ENCODE measurements at places on chromosomes 7 and 10.

DNA sequence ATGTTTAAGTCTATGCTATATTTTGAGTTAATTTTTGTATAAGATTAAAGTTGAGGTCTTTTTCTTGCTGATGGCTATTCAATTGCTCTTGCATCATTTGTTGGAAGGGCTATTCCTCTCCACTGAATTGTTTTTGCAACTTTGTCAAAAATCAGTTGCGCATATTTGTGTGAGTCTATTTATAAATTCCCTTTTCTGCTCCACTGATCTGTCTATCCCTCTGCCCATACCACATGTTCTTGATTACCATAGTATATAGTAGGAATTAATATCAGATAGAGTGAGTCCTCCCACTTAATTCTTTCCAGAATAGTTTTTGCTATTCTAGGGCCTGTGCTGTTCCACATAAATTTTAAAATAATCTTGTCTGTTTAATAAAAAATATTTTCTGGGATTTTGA, 152.4 kb upstream of the ADCY1 start:
- no peak for DNase-seq

DNA sequence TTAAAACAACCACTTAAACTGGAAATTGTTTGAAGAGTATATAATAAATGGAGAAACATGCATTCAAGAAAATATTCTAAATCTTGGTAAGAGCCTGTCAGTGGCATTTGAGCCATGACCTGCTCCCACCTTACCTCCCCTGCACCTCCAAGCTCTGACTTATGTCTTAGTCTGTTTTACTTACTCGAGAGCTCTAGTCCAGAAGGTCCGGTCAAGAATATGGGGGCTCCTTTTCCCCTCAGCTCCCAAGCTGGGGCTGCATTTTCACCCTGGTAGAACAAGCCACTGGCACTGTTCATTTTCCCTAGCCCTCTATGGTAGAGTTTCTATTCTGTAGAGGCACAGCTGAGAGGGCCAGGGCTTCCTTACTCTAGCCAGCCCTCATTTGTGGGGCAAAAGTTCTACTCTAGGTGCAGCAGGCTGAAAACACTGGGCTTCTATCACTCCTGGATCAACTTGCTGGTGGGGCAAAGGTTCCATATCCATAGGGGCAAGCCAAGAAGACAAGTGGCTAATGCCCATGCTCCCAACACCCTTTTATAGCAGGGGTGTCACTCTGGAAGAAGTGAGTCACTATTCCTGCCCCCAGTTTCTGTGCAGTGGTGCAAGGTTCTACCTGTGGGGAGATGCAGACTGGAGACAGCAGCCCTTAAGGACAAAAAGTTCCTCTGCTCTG, 40.6 kb downstream of the ZNF438 start:
- DNase-seq: no peak

DNA sequence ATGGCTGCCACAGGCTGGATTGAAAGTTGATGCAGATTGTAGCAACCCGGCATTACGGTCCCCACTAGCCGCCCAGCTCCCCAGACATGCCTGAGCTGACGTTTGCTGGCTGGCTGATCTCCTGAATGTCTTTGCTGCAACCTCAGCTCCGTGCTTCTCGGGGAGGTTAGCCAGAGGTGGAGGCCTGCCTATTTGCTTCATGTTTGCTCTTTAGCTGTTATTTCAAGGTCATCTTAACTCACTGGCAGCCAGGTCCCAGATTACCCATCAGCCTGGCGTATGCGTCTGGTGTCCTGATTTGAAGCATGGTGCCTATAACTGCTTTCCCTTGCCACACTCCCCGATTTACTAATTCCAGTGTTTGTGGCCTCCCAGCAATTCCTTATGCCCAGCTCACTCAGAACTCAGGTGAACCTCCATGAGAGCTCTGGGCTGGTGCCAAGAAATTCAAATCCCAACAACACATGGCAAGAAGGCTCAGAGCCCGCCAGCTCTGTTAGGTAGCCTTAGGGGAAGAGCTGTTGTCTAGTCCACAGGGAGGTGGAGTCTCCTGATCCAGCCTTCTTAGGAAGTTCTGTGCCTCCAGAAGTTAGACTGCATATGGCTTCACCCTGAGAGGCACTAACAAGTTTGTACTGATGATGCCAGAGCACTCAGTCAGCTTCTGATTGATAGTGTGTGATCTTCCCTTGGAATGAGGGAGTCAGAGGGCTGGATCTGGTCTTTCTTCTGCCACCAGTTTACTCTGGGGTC, 69.7 kb upstream of the EXOC4 start:
- no peak for DNase-seq

DNA sequence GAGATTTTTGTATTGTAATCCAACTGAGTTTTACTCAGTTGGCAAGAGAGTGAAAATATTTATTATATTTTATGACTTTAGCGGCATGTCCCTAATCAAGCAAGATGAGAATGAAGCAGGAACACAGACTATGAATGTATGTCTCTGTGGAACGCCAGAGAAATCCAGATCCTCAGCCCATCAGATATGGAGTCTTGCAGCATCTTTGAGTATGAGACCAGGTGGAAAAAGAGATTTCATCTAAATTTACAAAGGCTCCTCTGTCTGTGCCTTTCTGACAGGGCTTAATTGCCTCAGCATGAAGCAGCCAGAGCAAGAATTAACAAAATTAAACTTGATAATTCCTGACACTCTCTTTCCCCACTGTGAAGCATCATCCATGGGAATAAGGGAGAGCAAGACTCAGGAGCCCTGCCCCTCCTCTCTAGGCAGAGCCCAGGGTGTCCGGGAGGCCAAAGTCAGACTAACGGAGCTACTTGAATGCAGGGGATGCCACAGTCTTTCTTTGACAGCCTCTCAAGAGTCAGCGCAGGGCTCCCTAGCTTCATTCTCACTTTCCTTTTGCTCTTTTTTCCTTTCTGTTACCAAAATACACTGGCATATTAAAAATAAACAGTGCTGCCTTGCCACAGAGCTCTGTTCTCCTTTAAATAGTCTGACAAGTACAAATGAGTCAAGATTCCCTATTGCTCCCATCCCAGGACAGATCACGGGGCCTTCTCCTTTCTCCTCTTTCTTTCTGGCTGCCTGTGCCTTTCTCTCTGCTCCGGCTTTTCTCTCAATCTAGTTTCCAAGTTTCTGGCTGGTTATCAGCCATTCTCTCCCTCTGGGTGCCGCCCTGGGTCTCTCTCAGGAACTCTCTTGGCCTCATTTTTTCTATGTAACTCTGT, 132.2 kb upstream of the INHBA start:
- DNase-seq: no peak

DNA sequence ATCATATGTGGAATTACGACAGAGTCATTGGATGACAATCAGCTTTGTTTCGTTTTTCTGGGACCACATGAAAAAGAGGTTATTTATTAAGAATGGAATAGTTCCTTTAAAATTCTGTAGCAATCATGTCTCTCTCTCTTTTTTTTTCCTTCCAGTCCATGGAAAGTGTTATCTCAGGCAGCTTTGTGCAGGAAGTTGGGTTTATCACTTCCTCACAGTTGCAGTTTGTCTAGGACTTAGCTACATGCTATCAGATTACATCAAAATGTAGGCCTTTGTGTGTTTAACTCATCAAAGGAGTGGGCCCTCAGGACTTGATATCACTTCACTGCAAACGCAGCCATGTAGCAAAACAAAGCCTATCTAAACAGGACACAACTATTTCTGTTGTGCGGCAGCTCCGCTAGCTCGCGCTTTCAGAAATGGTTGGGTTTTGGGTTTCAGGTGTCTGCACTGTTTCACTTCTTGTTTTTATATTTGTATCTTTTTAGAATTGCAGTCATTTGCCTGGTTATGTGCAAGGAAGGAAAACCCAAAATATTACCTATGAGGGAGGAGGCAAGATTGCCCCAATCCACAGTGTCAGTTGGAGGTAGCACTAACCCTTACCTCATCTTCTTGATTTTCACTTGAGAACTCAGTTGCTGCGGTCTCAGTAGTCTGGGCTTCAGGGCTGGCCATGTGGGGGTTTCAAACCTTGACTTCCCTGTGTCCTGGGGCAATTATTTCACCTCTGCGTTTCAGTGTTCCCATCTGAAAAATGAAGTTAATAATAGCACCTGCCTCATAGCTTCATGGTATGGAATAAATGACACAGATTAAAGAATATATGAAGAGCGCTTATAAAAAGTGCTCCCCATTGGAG, 66.7 kb downstream of the HHEX start:
- peak; percentile 66 for DNase-seq

DNA sequence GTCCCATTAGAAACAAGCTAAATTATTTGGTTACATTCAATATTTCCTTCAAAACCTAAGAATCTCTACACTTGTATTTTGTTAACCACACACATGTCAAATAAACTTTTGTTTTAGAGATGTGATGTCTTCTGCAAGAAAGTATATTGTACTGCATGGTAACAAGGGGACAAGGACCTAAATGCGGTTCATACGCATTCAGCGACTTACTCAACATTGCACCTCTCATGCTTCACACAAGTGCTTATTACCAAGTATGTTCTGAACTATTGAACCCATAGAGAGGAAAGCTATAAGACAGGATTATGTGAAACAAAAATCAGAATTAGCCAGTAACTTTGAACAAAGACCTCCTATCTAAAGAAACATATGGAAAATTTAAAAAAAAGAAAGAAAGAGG, 68.3 kb downstream of the CREB5 start:
- no peak for DNase-seq

- DNase-seq: no peak
These were observed 822.1 kb upstream of the SORCS1 start for GRCh38 chr10:107986571-107986970.

- DNase-seq: no peak
These were observed 150.2 kb downstream of the GRK5 start for GRCh38 chr10:119357412-119358151.

GRCh38 chr7:17544401-17544800, 245.9 kb downstream of the AHR start:
- no peak for DNase-seq

DNA sequence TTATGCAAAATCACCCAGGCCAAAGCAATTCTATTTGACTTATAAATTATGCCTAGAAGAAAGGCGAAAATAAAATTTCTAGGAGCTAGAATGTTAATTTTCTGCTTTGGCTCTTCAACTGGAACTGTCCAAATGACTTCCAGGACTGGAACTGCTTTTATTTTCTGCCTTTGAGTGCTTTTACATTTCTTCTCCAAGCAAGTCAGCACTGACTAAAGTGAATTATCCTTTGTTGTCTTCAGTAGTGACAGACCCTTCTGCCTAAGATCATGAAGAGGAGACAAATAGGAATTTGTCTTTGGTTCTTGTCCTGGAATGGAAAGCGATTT, 255.9 kb downstream of the DNAJB9 start:
- DNase-seq: no peak

GRCh38 chr10:34696423-34696822, 118.7 kb downstream of the PARD3 start:
- DNase-seq: no peak

GRCh38 chr7:39054731-39055130, 77.0 kb downstream of the POU6F2 start:
- no peak for DNase-seq

DNA sequence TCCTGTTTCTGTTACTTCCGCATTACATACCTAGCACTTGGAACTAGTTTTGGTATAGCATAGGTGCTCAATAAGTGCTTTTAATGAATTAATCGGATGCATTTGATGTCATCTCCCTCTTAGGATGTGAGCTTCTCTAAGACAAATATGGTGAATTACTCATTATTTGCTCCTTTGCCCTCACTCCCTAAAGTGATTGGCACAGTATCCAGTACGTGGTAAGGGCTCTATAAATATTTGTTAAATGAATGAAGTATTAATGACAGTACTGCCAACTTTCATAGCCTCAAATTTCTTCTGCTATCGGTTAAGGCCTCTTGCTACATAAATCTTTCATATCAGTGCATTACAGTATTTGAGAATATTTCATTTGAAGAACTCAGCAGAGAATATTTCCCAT, 75.9 kb upstream of the ARID5B start:
- DNase-seq: no peak

DNA sequence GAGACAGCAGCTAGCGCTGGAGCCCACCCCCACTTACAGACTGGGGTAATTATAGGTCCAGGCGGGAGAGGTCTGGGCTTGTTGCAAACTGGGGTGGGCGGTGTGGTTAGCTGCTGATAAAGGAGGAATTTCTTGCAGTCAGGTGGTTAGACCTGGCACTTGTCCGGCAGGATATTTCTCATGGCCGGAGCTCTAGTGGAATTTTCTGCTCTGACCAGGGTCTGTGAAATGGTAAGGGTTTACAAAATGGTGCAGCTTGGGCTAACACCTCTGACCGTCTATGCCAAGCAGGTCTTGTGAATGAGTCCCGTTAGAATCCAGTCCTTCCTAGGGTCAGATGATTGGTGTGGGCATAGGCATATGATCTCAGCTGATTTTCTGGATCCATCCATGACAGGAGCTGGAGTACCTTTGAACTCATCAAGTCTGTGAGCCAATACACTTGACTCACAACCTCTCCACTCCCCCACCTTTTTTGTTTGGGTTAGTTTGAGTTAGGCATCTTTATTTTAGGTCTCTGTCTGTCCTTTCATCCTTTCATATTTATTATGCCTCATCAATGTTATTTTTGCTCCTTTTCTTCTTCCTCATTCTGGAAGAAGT, 213.4 kb downstream of the SUGCT start:
- no peak for DNase-seq

DNA sequence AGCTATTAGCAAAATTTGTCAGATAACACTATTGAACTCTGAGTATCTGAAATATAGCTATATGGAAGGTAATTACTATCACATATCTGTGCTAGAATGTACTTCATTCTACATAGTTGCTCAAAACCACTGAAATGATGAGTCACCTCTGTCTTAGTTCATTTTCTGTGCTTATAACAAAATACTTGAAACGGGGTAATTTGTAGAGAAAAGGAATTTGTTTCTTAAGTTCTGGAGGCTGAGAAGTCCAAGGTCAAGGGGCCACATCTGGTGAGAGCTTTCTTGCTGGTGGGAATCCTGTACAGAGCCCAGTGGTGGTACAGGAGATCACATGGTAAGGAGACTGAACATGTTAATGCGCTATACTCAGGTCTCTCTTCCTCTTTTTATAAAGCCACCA, 41.9 kb upstream of the TNKS2 start:
- no peak for DNase-seq

GRCh38 chr7:30805931-30806330, 34.7 kb downstream of the MINDY4 start:
- no peak for DNase-seq

DNA sequence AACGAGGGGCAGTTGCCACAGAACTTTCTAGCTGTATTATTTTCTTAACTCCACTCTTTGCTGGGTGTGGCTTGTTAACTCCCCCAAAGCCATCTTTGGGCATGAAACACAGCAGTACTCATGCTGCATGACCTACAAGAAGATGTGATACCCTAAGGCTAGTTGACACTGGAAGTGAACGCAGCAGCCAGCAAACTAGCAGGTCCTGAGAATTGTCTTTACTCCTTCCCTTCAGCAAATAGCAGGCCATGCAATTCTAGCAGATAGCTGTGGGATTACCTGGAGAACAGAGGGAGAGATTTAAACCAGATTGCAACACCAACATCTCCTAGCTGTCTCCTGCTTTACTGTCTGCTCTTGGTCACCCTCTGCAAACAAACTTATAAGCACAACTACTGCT, 688.0 kb upstream of the ZWINT start:
- DNase-seq: no peak

- DNase-seq: peak; percentile 40
These were observed 50.1 kb upstream of the ADRB1 start for GRCh38 chr10:113993489-113993991.

GRCh38 chr7:157564517-157565177, 227.8 kb downstream of the DNAJB6 start:
- no peak for DNase-seq
